Hematopoietic multipotent progenitor cell treated with erythropoietin and hydrocortisone succinate and interleukin-3 and kit ligand, for 4 days (in vitro differentiated cells): ENCODE measurements at places on chromosomes 3 and 15.

DNA sequence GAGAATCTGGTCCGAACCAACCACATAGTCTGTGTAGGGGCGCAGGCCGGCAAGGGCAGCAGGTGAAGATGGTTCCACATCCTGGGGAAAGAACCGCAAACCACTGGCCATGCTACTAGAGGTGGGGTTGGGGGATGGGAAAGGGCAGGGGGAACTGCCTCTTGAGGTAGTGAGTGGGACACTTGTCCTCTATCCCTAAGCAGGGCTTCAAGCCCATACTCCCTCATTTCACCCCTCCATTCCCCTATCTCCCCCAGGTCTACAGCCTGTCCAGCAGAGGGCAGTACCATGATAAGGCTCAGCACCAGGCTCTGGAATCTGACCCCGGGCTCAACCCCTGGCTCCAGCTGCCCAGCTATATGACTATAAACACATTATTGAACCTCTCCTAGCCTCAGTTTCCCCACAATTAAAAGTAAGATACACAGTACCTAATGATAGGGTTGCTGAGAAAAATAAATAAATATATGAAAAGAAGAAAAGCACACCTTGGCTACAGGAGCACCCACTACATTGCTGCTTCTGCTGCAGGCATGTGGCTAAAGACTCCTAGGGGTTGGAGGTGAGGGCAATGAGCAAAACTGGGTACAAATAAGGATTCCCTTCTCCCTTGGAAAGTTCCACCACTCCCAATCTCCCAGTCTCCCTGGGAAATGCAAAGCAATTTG is 6.3 kb downstream of the GORASP1 start:
- peak; percentile 81 for DNase-seq

- no peak for DNase-seq
Observed at GRCh38 chr15:71801935-71802655, 8.3 kb upstream of the NR2E3 start.

DNA sequence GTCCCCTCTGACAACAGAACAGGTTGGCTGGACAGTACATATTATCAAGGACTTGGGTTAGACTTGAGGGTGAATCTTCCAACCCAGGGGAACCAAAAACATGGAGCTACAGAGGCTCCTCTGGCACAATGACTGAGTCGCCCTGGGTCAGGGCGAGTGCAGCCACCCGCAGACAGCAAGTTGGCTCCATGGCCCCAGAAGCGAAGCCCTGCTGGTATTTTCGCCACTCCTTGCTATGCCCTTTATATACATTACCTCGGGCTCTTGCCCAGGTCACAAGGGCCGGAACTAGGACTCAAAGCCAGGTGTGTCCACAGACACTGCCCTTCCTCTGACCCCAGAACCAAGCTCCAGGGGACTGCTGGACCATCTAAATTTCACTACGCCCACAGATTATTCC is 64.6 kb downstream of the ADCY5 start:
- no peak for DNase-seq

DNA sequence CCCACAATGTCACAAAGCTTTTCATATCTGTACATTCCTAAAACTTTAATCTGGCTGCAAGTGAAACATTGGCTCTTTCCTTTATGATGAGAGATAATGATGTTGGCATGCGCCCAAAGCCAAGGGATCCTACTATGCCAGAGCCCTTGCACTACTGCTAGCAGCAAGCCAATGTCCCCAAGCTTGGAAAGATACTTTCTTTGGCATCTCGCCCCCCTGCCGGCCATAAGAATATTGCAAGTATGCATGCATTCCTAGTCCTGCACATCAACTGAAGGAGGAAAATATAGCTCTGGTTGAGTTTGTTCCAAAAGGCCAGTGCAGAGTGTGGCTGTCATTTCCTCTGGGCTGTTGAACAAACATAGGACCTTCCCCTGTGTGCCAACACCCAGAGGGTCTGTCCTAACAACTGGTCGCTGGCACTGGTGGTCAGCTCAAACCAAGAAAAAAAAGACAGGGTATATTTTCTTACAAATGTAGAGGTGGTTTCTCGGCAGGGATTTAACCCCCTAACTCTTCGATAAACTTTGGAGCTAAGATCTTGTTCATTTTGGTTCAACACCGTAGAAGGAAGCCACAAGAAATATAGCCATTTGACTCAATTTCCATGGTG is 120.9 kb upstream of the ZBED2 start:
- peak; percentile 75 for DNase-seq

DNA sequence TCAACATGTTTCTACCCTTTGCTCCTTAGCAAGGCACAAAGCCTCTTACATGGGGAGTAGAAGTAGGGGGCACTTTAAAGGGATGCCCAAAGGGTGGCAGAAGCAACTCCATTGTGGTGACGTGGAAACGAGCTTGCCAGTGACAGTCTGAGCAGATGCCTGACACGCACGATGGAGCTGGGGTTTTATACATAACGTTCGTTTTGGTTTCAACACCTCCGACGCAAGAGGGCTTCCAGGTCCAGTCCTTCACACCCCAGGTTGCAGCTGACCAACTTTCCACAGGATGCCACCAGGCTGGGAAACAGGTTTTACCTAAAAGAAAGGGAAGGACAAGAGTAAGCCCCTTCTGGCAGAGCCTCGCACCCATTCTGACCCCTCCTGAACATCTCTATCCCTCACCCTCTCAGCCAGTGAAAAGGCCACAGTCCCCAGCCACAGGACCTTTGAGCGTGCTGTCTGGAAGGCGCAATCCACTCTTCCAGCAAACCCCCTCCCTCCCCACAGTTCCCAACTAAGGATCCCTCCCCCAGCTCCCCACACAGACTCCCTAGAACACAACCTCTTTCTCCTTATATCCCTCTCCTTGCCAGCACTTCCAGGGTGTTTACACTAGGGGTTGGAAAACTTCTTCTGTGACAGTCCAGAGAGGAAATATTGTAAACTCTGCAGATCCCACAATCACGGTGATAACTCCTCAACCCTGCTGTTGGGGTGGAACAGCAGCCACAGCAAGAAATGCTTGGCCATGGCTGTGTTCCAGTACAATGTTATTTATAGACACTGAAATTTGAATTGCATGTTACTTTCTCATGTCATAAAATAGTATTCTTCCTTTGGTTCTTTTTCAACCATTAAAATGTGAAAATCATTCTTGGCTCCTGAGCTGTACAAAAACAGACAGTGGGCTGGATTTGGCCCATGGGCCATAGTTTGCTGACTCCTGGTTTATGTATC is 36.2 kb downstream of the FAM174B start:
- DNase-seq = no peak

DNA sequence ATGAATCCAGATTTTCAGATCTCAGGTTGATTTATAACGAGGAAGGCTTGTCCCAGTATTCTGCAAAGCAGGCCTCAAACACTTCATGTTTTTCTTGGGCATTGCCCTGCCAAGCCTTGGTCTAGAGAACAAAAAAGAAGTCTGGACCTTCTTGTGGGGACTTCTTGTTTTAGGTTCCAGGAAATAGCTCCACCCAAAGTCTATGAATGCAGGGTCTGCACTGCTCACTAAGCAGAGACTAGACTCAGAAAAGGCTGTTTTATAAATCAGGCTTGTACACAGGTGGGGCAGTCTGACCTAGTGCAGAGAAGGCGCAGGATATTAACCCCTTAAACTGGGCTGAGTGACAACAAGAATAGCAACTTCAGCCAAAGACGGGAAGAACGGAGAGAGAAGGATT is 44.3 kb downstream of the GLB1 start:
- DNase-seq = no peak

DNA sequence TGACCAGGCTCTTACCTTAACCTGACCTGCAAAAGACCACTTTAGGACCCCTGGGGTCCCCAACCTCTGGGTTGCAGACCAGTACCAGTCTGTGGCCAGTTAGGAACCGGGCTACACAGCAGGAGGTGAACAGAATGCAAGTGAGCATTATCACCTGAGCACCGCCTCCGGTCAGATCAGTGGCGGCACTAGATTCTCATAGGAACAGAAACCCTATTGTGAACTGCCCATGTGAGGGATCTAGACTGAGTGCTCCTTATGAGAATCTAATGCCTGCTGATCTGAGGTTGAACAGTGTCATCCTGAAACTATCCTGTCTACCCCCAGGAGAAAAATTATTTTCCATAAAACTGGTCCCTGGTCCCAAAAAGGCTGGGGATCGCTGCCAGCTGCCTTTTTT is 20.3 kb downstream of the CHP1 start:
- no peak for DNase-seq

GRCh38 chr3:13210221-13210975 is 137.2 kb upstream of the IQSEC1 start:
- DNase-seq = no peak

- no peak for DNase-seq
Observed at GRCh38 chr3:120013481-120013880, 80.8 kb downstream of the GSK3B start.

DNA sequence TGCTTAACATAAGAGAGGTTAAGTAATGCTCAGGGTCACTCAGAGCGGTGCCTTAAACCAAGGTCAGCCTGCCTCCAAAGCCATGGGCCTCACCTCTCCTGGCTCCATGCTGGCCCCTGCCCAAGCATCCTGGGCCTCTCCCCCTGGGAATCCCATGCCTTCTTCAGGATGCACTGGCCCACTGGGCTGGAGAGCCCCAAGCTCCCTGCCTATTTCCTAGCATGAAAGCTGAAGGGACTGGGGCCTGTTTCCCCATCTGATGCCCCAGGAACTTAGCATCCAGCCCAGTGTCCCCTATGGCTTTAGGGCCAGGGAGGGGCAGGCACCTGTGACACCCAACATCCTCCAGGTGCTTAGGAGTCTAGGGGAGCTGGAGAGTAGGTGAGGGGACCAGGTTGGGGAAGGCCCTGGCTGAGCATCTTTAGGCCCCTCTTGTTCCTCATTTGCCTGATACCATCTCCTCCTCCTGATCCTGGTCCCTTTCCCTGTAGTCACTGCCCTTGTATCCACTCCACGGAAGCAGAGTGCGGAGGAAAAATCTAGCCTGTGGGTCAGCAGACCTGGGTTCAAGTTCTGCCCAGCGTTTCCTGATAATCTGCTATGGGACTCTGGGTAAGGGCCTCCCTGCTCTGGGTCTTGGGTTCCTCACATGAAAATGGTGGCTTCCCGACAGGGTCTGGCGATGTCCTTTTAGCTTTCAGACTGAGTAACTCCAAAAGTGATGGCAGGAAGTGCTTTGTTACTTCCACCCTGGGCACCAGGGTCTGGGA is 28.6 kb downstream of the EHD4 start:
- no peak for DNase-seq

DNA sequence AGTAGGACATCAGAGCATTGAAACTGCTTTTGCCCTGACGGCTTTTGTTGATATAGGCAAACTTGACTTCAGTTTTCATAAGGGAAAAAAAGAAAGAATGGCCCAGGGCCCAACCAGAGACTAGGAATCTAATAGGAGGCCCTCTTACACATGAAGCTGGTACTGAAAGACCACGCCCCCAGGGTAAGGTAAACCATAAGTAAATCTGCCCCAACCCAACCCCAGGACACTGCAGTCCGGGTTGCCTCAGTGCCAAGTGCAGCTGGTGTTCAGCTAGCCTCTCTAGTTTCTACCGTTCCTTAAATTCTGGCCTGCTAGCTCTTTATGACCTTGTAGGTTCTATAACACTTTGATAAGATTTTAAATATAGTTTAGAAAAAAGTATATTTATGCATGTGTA is 136.7 kb downstream of the AQP9 start:
- no peak for DNase-seq

- no peak for DNase-seq
Observed at GRCh38 chr3:190481779-190482178, 32.1 kb upstream of the TMEM207 start.

- no peak for DNase-seq
Observed at GRCh38 chr15:67089217-67090193, 24.1 kb downstream of the SMAD3 start.

- DNase-seq = no peak
Observed at GRCh38 chr3:97265237-97266005, 451.0 kb downstream of the EPHA6 start.

GRCh38 chr3:2266606-2267005 is 167.9 kb downstream of the CNTN4 start:
- DNase-seq = no peak

DNA sequence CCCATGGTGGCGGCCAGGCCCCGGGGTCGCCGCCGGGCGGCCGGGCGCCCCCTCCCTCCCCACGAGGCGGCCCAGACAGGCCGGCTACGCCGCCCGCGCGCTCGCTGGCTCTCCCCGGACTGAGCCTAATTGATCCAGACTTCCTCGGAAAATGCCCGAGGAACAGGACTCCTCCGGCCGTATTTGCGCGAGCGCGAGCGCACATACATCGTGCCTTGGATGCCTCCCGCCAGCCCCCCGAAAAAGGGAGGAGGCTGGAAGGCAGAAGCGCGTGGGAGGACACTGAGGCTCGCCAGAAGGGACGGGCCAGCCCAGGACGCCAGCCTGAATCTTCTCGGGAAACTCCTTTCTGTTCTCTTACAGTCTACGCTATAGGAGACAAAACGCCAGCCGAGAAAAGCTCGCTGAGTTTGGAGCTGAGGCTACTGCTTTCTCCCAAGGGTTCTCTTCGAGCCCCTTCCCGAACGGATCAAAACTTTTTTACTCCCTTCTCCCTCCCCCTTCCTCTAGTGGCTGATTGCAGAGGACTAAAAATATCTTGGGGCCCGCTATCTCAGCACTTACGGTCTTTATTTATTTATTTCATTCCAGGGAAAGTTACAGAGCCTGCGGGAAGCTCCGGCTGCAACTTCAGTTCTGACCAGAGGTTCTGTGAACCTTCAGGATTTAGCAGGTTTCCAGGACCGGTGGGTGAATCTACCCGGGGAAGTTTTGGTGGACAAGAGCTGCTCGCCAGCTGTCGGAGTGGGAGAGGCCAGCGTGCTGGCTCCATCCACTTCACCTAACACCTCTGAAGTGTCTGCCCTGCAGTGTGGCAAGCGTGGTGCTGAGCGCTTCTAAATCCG is at the start of gene PDZRN3:
TSS of gene PDZRN3 (minus strand) at position 121 of the 845 bp plus-strand sequence.
- no peak for DNase-seq

- no peak for DNase-seq
Observed at GRCh38 chr3:155075200-155075599, 4.9 kb upstream of the MME start.

DNA sequence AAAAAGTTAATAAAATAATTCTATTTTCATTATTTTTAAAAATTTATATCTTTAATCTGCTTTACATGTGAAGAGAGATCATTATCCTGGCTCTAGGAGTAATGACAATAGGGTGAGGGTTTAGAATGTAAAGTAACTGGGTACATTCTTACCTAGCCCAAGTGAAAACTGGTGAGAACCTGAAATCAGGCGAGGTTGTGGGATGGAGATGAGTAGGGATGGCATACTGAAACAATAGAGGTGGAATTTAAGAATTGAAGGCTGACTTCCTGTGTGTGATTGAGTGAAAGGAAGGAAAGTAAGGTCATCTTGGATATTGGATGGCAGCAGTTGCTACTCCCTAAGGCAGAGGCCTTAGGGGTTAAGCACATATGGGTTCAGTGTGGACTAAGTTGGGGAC is 82.7 kb downstream of the MYRIP start:
- no peak for DNase-seq

GRCh38 chr3:193665370-193665989 is 72.5 kb downstream of the OPA1 start:
- DNase-seq = peak; percentile 79

DNA sequence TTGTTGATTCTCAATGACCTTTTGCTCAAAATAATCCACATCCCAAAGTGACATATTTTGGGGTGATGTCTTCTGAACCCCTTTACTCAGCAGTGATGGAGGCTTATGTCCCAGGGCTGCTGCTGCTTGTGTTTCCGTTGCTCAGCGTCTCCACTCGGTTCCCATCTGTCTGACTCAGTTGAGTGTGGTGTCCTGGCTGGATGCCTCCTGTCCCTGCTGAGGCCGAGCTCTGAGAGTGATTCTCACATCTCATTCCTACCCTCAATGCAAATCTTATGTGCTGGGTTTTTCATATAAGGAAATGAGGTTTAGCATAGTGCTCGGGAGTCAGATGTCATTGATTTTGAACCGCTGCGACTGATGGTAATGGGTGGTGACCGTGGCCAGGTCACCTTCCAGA is 247.4 kb downstream of the GABRG3 start:
- DNase-seq = no peak
